AG10803 (cell line): ENCODE measurements at places on chromosomes 6 and 20.

DNA sequence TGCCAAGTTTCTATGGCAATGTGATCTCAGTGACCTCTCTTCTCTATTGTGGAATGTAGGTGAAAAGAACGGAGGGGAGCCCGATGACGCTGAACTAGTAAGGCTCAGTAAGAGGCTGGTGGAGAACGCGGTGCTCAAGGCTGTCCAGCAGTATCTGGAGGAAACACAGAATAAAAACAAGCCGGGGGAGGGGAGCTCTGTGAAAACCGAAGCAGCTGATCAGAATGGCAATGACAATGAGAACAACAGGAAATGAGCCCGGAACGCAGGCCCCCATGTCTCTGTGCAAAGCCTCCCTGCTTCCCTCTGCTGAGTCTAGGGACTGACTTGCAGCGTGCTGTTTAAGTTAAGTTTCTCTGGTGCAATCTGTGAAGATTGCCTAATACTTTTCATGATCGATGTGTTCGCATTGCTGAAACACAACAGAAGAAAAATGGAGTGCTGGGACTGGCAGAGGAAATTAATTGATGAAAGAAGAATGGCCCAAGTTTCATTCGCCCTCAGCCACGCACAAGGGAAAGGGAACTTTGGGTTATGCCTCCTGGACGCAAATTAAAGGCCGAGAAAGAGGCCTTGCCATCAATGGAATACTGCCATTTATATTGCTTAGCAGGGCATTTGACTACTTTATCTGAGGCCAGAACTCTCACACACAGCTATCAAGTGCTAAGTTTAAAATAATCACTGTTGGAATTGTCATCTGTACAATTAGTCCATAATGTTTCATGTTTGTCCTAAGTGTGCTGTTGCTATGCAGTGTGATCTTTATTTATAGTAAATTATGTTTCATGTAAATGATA lies 146.4 kb downstream of the AKAP7 start:
- DNase-seq = peak; percentile 30

DNA sequence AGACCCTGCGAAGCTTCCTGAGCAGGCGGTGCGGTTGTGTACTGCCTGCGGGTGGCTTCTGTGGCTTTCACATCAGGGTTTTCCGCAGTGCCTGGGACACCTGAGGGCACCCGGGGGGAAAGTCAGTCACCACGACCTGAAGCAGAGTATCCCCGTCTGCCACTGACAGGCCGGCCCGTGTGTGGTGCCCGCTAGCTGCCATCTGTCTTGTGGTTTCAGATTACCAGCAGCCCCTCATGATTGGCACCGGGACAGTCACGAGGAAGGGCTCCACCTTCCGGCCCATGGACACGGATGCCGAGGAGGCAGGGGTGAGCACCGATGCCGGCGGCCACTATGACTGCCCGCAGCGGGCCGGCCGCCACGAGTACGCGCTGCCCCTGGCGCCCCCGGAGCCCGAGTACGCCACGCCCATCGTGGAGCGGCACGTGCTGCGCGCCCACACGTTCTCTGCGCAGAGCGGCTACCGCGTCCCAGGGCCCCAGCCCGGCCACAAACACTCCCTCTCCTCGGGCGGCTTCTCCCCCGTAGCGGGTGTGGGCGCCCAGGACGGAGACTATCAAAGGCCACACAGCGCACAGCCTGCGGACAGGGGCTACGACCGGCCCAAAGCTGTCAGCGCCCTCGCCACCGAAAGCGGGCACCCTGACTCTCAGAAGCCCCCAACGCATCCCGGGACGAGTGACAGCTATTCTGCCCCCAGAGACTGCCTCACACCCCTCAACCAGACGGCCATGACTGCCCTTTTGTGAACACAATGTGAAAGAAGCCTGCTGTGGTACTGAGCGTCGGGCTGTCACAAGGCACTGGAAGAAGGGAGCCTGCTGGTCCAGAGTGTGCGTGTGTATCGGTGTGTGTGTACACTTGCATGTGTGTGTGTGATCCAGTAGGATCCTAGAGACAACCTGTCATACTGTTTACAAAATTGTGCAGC lies 54.4 kb downstream of the GOPC start:
- peak; percentile 34 for DNase-seq

DNA sequence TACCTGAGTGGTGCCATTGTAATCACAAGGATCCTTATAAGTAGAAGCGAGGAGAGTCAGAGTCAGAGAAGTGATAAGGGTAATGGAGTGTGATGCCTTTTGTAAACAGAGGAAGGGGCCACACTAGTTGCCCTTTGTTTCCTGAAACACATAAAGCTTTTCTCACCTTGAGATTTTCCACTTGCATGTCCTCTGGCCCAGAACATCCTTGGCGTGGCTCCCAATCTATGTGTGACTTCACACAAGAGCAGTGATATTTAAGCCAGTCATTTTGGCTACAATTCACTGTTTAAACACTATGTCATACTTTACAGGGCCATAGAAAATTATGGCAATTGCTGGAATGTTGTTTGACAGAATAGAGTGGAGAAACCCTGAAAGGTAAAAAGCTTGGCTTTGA lies 121.2 kb upstream of the BTN3A2 start:
- DNase-seq = no peak

GRCh38 chr6:22362361-22362760 lies 65.5 kb upstream of the PRL start:
- no peak for DNase-seq

- no peak for DNase-seq
Measured at GRCh38 chr6:7316658-7317533, 3.9 kb upstream of the SSR1 start.
